ENCODE measurements at places on chromosomes 16 and 17.

GRCh38 chr16:61858988-61859387, 177.2 kb downstream of the CDH8 start:
- no peak for DNase-seq

DNA sequence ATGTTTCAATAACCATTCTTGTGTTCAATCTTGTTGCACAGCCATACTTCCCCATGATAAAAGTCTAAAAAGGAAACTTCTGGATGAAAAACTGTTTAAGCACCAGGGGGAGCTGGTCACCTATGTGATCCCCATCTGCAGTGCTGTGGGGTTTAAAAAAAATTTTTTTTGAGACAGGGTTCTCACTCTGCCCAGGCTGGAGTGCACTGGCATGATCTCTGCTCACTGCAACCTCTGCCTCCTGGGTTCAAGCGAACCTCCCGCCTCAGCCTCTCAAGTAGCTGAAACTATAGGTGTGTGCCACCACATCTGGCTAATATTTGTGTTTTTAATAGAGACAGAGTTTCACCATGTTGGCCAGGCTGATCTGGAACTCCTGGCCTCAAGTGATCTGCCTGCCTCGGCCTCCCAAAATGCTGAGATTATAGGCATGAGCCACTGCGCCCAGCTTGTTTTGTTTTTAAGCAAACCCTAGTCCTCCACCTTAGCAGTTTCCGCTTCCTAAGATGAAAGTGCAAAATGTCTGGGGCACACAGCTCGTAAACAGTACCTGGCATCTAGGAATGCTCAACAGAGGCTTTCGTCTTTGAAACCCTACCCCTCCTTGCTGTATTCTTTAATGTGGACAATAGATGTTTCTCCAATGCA, 25.4 kb downstream of the DNAJA2 start:
- no peak for DNase-seq

DNA sequence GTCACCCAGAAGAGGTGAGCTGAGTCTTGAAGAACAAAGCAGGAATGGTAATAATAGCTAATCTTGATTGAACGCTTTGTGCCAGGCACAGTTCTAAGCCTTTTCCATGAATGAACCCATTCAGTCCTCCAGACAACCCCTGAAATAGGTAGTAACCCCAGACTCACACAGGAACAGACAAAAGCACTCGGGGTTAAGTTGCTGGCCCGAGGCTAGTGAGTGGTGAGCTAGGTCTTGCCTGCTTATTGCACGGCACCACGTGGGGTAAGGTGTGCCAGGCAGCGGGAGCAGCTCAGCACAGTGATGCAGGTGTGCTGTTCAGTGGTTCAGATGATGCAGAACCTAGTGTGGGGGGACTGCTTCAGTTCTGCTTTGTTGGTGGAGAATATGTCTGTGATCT, 181.6 kb downstream of the RAB11FIP4 start:
- DNase-seq: no peak

DNA sequence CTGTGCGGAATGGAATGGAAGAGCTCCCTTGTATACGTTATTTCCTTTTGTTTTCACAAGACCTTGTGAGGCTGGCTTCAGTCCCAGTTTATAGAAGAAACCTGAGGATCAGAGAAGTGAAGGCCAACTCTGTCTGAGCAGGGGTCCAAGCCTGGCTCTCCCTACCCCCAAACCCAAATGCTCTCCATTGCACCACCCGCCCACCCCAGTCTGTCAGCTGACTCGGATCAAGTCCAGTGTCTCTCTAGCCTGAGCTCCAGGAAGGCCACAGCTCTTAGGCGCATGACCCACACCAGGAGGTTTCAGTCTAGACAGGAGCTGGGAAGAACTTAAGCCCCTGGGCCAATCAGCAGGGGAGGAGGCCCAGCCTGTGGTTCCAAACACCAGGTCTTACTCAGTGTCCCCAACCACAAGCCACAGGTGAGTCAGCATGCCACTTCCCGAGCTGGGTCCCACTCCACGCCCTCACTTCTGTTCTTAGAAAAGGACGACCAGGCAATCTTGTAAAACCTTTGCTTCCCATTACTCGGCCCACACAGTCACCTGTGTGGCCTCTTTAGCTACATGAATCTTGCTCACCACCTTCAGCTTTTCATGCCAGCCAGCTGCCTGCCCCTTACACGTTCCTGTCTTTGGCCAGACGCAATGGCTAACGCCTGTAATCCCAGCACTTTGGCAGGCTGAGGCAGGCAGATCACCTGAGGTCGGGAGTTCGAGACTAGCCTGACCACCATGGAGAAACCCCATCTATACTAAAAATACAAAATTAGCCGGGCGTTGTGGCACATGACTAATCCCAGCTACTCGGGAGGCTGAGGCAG, 27.8 kb downstream of the TK2 start:
- peak; percentile 94 for DNase-seq

DNA sequence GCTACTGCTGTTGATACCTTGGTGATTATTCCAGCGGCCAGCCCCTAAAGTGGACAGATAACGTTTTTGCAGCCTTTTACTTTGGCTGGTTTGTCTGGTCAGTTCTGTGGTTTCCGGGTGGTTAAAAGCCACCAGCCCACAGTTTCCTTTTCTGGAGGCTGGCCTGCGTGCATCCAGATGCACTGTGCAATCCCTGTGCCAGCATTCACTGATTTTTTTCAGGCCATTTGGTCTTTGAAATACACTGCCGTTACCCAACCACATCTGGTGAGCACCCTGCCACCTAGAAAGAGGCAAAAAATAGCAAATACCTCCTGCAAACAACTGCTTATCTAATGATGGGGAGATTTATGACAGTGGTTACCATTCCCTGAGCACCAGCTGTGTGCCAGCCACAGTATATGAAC, 797 bp downstream of the NUDT7 start:
- DNase-seq: no peak

- no peak for DNase-seq
Observed at GRCh38 chr16:48546774-48547173, 63.2 kb downstream of the N4BP1 start.

GRCh38 chr17:4701116-4701515, 2.8 kb downstream of the PELP1 start:
- no peak for DNase-seq

DNA sequence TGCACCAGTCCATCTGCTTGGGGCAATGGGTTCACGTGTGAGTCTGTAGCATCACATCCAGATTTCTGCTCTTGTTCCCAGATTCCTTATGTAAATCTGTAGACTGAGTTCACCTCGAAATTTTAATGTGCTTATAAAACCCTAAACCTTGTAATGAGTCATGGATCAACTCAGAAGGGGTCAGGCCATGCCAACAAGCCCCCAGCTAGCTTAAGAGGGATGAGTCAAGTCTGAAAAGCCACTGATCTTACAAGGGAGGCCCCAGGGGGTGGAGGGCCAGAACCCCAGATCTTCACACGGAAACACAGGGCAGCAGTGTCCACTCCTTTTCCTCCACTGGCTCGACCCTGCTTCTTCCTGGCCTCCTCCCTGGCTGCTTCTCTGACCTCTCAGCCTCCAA, 399.1 kb upstream of the CDH5 start:
- DNase-seq: no peak

GRCh38 chr17:18039535-18040260, 490 bp downstream of the GID4 start:
- no peak for DNase-seq

- no peak for DNase-seq
Observed at GRCh38 chr16:78455861-78456260, 356.4 kb downstream of the WWOX start.

DNA sequence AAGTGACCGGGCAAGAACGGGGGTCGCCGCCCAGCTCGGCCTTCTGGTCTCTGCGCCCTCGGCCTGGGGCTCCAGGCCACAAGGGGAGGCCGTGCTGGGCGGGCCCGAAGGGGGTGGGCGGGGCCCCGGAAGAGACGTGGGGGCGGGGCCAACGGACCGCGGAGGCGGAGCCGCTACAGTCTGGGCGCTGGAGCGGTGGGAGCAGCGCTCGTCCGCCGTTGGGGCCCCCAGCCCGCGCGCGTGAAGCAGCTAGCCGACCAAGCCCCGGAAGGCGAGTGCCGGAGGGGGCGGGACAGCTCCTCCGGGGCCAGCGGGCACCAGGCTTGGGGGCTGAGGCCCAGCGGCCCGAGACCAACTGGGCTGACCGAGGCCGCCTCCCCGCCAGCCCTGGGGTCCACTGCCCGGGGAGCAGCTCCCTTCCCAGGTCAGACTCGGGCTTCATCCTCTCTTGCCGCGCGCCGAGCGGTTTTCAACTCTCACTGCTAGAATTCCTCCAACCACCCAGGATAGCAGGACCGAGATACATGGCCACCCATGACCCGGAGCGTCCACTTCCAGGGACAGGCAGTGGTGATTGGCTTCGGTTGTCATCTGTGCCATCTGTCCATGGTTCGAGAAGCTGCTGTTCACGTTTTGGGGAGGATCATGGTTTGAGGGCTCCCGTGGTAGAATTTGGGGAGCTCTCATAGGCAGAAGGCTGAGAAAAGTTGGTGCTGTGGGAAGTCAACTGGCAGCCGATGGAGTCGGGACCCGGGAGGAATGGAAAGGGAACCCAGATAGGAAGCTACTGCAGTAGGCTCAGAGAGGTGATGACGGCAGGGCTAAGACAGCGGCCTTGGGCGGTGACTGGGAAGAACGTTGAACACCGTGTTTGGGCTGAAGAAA, 44.6 kb upstream of the LCMT1 start:
- peak; percentile 84 for DNase-seq

- no peak for DNase-seq
Observed at GRCh38 chr16:70430667-70431536, 8.0 kb downstream of the ST3GAL2 start.

GRCh38 chr17:65629234-65629690, 67.8 kb upstream of the AXIN2 start:
- no peak for DNase-seq

GRCh38 chr17:45977506-45977824, 21.6 kb upstream of the STH start:
- DNase-seq: no peak

GRCh38 chr16:12257926-12258561, 281.5 kb downstream of the SNX29 start:
- DNase-seq: no peak

DNA sequence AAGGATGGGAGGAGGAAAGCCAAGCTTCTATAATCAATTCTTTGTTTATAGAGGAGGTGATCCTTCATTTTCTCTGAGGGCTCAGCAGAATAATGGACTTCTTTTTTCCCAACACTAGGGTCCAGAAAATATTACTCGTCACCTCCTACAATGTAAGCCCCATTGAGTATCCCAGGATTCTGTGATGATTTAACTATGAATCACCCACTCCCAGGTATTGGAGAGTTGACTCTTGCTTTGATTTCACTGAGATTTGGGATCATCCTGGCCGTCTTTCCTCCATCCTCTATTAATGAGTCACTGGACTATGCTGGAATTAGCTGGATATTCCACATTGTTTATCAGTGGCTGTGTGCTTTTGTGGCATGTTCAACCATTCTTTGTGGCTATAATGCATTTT, 452.0 kb downstream of the NPIPA7 start:
- no peak for DNase-seq

- DNase-seq: peak; percentile 43
Observed at GRCh38 chr16:19071811-19072777, 4.7 kb downstream of the COQ7 start.

GRCh38 chr16:67967958-67968399, 458 bp downstream of the SLC12A4 start:
- no peak for DNase-seq

GRCh38 chr17:30219833-30220232, 15.7 kb downstream of the SLC6A4 start:
- DNase-seq: no peak

GRCh38 chr16:3762107-3762750, 44.9 kb upstream of the TRAP1 start:
- DNase-seq: no peak

DNA sequence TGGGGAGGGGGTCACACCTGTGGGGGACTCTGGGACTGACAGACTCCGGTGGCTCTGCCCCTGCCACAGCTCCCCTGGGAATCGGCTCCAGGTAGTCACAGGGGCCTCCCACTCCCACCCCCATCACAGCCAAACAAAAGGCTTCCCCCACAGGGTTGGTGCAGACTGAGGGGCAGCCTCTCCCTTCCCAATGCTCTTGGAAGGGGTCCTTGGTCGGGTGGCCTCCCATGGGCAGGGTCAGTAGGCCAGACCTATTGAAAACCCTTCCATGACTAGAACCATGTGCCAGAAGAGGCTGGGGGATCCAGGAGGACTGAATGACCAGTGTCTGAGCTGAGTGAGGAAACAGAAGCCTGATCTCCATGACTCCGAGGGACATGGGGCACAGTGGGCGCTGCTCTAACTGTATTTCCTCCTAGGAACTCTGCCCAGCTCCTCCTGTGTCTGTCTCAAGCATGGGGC, 28.6 kb downstream of the TK2 start:
- no peak for DNase-seq

DNA sequence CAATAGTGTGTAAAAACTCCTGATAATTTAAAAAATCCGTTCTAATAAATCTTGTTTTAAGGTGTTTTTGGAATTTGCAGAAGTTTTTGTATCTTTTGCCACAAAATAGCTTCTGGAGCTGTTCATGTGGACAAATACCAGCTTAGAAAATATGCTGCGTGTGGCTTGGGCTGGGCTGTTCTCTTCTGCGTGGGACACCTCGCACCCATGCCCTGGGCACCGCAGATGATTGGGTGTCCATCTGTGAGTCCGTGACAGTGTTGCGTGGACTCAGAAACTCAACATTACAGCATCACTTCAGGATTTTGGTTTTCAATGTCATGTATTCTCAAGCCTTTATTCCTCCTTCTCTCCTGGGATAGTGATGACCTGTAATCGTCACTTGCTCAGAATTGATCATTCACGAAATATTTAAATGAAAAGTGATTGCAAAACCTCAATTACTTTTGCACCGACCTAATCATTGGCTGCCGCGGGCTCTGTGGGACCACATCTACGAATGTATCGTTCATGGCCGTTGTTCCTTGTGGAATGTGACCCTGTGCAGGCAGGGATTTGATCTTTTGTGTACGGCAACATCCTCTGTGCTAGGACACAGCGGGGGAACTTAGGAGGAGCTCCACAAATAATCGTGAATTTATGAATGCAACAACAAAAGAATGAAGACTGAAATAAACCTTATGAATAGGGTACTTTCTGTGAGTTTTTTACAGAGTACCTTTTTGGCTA, 210.3 kb upstream of the FOXF1 start:
- DNase-seq: no peak

GRCh38 chr17:64707050-64707591, 45.0 kb upstream of the SMURF2 start:
- no peak for DNase-seq

DNA sequence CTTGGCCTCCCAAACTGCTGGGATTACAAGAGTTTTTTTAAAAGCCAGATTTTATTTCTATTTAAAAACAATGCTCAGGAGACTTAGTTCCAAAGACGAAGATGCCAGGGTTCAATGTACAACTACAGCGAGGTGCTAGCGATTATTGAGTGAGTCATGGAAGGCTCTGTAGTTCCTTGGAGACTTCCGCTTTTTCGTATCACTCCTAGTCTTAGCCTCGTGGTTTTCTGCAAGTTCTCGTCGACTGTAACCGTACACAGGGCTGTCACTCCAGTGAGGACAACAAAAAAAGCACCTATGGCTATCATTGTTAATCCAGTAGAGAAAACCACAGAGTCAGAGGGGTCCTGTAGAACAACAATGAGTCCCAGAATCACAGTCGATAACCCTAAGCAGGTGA, 22.7 kb upstream of the ZC3H7A start:
- DNase-seq: no peak

Data from stimulated activated CD4-positive, alpha-beta T cell treated with anti-CD3 and anti-CD28 coated beads, TNF-alpha, amount 100 ng/mL, for 48 hours (primary cell).